ENCODE measurements at places on chromosomes 5 and 9.

- DNase-seq: peak; percentile 22
Observed at GRCh38 chr5:152405145-152405544, at the start of gene NMUR2. NMUR2 (minus strand) TSS chr5:152405279; CDS start chr5:152405113, 166 bp downstream.

DNA sequence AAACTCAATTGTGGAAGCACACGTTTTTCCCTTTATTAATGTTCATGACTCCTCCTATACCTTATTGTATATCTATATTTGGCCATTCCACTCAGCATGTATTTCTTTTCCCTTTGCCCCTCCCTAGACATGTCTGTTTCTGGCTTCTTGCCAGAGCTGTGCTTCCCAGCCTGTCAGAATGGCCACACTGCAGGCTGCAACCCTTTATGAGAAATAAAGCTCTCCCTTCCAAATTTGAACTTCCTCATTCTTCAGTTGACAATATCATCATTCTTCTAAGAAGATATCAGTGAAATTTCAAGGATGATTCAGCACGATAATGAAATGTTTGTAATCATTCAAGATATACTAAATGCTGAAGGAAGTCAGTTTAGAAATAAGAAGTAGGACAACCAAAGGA, 107.6 kb upstream of the PRSS3 start:
- DNase-seq: no peak

- DNase-seq: no peak
Observed at GRCh38 chr5:1725641-1726468, 73.8 kb downstream of the MRPL36 start.

GRCh38 chr5:56289602-56289987, 56.5 kb upstream of the ANKRD55 start:
- DNase-seq: no peak

Data from HT1080 (cell line).